ENCODE measurements at places on chromosomes 5 and 9.

- no peak for DNase-seq
These were observed 6.3 kb downstream of the ARL15 start for GRCh38 chr5:54304040-54304439.

DNA sequence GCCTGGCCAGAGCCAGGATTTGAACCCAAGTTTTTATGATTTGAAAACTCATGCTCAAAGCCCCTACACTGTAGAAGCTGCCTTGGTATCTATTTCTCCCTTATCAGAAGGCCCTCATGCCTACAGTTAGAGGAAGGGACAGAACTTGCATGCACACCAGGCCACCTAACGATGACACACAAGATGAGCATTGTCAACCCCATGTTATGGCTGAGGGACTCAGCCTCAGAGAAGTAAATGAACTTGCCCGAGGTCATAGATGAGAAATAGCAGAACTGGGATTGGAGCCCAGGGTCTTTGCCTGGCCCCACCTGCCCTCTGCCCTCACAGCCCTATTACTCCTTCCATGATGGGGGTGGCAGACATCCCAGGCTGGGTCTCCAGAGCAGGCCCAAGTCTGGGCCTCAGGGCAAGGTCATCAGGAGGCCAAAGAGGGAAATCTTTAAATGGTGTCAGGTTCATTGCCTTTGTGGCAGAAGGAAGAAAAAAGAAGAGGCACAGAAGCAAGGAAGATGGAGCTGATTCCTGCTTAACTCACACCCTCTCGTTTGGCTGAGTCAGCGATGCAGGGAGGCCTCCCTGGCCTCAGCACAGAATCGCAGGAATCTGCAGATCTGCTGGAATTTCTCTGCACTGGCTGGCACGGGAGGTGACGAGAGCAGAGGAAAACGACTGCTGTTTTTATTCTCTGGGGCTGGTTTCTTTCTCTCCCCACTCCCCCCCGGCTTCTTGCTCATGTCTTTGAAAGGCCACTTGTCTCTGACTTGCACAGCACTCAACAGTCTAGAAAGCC lies 20.6 kb upstream of the CRB2 start:
- no peak for DNase-seq

DNA sequence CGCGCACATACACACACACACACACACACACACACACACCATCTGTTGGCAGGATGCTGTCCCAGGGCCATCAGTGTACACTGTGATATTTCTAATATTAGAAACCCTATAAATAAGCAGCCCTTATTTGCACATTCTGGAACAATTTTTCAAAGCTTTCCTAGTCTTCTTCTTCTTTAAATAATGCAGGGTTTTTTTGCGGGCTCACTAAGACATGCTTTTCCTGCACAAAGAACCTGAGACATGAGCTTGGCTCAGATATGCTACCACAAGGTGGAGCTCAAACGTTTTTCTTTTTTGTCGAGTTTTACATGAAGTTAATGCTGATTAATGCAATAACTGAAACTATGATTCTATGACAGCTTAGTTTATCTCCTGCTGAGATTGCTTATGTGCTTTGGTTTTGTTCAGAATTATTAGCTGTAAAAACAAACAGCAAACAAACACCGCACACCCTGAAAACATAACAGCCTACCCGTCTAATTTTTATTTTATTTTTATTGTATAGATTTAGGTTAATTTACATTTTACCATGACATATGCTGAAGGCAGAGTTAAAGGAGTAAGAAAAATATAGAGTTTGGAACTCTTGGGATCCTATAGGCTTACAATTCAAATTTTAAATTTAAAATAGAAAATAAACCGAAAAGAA lies 95.8 kb downstream of the ALDH1A1 start:
- DNase-seq = no peak

DNA sequence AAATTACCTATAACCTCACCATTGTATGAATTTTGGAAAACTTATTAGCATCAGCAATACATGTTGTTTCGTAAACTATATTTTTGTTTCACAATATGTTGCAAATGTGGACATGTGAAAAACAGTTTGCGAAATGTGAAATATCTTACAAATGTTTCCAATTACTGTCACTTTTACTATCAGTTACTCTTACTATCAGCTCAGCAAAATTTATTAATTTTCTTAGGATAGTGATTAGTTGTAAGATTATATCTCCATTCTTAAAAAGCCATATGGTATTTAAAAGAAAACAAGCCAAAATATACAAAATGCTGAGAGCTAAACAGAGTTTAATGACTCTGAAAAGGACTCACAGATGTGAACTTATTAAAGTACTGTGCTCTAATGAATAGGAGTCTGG lies 111.9 kb upstream of the LPAR1 start:
- DNase-seq = no peak

- no peak for DNase-seq
These were observed 34.3 kb upstream of the OLFM1 start for GRCh38 chr9:135053133-135053532.

- no peak for DNase-seq
These were observed 12.1 kb downstream of the LRSAM1 start for GRCh38 chr9:127463382-127463781.

GRCh38 chr9:72952914-72953313 lies at the start of gene ALDH1A1:
Gene ALDH1A1 (minus strand): TSS chr9:72953053. CDS start chr9:72953000, 53 bp downstream.
- no peak for DNase-seq

- DNase-seq = no peak
These were observed 3.4 kb downstream of the IL13 start for GRCh38 chr5:132661231-132662003.

DNA sequence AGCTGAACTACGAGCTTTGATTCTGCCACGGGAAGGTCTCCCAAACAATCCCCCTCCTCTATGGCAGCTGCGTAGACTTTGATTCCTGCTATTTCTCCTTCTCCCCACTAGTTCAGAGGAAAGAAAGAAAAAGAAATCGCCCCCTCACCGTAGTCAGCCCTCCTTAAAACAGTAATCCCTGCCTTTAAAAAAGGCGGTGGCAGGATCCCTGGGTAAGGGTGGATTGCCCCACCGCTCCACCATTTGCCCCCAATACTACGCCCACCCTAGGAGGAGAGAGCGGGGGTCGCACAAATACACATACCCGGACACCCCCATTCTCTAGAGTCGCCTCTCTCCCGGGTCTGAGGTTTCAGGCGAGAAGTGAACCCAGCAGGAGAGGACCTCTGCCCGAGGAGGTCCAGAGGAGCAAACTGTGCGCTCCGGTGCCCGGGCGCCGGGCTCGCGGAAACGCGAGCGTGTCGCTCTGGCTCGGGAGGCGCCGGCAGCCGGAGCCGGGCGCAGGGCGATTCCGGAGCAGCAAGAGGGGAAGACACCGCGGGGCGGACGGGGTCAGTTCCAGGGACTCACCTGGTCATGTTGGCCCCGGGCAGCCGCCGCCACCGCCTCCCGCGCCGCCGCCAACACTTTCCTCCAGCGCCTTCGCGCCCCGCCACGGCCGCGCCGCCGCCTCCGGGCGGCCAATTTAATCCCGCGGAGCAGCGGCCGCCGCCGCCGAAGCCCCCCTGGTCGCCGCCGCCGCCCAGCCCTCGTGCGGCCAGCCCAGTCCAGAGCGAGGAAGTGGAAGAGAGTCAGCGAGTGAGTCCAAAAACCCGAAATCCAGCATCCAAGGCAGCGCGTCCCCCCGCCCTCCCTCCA lies 1057.7 kb upstream of the DMAC1 start:
- DNase-seq = no peak

DNA sequence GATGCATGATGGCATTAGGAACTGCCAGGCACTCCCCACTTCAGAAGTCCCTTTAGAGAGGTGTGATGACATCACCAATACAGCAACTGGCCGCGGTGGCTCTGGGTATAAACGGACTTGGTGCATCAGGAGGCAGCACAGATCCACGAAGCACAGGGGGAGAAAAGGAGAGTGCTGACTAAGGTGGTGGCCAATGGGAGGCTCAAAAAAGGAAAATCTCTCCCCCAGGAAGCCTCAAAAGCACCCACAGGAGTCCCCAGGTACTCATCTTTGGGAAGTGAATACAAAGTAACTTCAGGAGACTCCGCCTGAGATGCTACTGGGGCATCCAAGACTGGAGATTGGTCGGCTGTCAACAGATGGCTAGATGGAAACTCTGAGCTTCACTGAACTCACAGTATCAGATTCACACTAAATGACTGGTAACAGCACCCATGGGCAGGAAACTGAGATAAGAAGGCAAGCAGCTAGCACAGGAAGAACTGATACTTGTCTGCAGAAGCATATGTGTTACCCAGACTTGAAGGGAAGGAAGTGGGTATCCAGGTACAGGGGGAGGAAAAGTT lies 7.6 kb downstream of the TTC39B start:
- peak; percentile 64 for DNase-seq

- no peak for DNase-seq
These were observed 59.0 kb upstream of the KLF4 start for GRCh38 chr9:107548298-107549142.
